ENCODE measurements at places on chromosomes 6 and 20. TPM values are rescaled to one million over a fixed set of nuclear protein-coding genes. Genes with fewer than 3 reads are reported as not detected.

LY6G6C gene
- not detected for total RNA-seq

MMS22L gene
- total RNA-seq, result 6.9 TPM

OR5V1 gene
- total RNA-seq, result not detected

OVOL2 gene
- total RNA-seq, result not detected

NR2E1 gene
- total RNA-seq, result not detected

NRSN1 gene
- not detected for total RNA-seq

SLC22A7 gene
- not detected for total RNA-seq

MYMX gene
- total RNA-seq, result not detected

KCNK15 gene
- 0.29 TPM for total RNA-seq

ZNF165 gene
- total RNA-seq, result 0.29 TPM

PDE7B gene
- total RNA-seq, result 48.1 TPM

TNF gene
- total RNA-seq, result not detected

ASF1A gene
- total RNA-seq, result 12.1 TPM

ZC3H12D gene
- total RNA-seq, result 0.15 TPM

SOD2 gene
- 2,364 TPM for total RNA-seq

PLEKHG1 gene
- total RNA-seq, result 6.3 TPM

POM121L2 gene
- total RNA-seq, result not detected

CENPW gene
- 2.3 TPM for total RNA-seq

CMTR1 gene
- total RNA-seq, result 57.3 TPM

REV3L gene
- 125 TPM for total RNA-seq

PCSK2 gene
- not detected for total RNA-seq

POU5F1 gene
- total RNA-seq, result 0.33 TPM

GABRR1 gene
- not detected for total RNA-seq

VNN1 gene
- not detected for total RNA-seq

C20orf204 gene
- 0.99 TPM for total RNA-seq

DLL1 gene
- total RNA-seq, result 0.15 TPM

C6orf58 gene
- not detected for total RNA-seq

ZNF391 gene
- total RNA-seq, result 1.8 TPM

All from smooth muscle cell of trachea (primary cell).